ENCODE measurements at places on chromosomes 1 and 21. TPM values are rescaled to one million over a fixed set of nuclear protein-coding genes. Genes with fewer than 3 reads are reported as not detected.

The HCN3 gene
- total RNA-seq = 19.6 TPM

The PCSK9 gene
- 31.8 TPM for total RNA-seq

The TMPRSS2 gene
- total RNA-seq = 13.1 TPM

The TARS2 gene
- total RNA-seq = 42.2 TPM

DNA sequence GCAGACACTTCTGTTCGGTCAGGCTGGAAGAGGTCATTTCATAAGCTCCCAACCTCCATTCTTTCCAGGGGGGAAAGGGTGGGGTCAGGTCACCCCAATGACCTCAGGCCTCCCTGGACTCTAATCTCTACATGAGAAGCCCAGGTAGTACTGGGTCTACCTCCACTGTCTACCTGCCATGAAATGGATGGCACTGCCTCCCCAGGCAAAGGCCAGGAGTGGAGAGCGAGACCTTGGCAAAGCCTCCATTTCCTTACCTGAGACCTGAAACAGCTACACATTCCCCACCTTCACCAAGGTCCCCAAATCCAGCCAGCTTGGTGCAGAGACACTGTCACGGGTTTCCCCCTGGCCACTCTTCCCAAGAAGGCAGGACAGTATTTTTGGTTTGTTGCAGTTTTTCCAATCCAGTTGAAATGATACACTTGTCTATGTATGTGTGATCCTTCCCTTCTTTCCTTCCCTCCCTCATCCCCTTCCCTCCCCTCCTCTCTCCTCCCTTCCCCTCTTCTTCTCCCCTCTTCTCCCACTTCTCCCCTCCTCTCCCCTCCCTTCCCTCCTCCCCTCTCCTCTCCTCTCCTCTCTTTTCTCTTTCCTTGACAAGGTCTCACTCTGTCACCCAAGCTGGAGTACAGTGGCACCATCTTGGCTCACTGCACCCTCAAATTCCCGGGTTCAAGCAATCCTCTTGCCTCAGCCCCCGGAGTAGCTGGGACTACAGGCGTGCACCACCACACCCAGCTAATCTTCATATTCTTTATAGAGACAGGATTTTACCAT lies 16.1 kb downstream of the BTG2 start:
- no peaks in the 10 kb centered on the region for H3K36me3 ChIP-seq
- peaks cover 96% of the 10 kb centered on the region for H3K27me3 ChIP-seq
- no peak overlapping the region for H3K4me3 ChIP-seq
- no peak for DNase-seq
- peaks cover 11% of the 10 kb centered on the region for H3K4me1 ChIP-seq
- H3K27ac ChIP-seq = no peak overlapping the region

DNA sequence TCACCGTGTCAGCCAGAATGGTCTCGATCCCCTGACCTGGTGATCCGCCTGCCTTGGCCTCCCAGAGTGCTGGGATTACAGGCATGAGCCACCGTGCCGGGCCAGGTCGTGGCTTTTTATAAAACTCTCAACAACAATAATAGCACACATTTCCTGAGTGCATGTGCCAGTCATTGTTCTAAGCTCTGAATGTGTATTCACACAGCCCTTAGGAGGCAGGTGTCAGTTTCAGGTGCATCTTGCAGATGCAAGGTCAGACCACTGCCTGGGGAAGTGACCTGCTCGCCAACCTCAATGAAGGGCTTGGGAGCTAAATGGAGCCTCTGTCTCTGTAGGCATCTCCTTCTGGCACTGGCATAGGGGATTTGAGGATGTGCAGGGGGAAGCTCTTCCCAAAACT lies 1.6 kb upstream of the LEFTY2 start:
- peaks cover 33% of the 10 kb centered on the region for H3K27me3 ChIP-seq
- no peaks in the 10 kb centered on the region for H3K4me1 ChIP-seq
- no peak overlapping the region for H3K27ac ChIP-seq
- H3K4me3 ChIP-seq = no peak overlapping the region
- no peaks in the 10 kb centered on the region for H3K36me3 ChIP-seq
- no peak for DNase-seq

DNA sequence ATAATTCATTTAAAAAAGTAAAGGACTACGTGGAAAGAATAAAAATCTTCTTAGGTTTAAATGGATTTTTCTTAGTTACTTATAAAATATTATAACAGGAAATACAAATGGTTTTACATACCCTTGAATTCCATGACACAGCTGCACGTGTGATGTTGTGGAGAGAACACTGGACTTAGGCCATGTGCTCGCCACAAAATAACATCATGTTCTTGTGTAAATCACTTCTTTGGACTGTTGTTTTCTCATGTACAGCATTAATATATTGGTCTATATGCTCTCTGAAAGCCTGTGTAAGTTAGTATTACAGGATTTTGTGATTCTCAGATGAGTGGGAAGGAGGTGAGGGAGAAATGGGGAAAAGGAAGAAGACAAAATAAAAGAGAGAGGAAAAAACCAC lies 228.2 kb downstream of the DNM3 start:
- no peak overlapping the region for H3K4me3 ChIP-seq
- H3K27me3 ChIP-seq = no peaks in the 10 kb centered on the region

GRCh38 chr1:95122151-95122697 lies 5.1 kb downstream of the TLCD4 start:
- H3K4me1 ChIP-seq = peaks cover 40% of the 10 kb centered on the region
- DNase-seq = no peak
- H3K27ac ChIP-seq = no peak overlapping the region
- no peaks in the 10 kb centered on the region for H3K27me3 ChIP-seq
- H3K36me3 ChIP-seq = peaks cover 11% of the 10 kb centered on the region

- no peak overlapping the region for H3K27ac ChIP-seq
- H3K36me3 ChIP-seq = peaks cover 10% of the 10 kb centered on the region
- H3K4me3 ChIP-seq = no peak overlapping the region
Observed at GRCh38 chr1:46532095-46532494, 19.4 kb downstream of the KNCN start.

GRCh38 chr1:53512807-53513755 lies 53.9 kb downstream of the DMRTB1 start:
- H3K27me3 ChIP-seq = peaks cover 89% of the 10 kb centered on the region
- H3K4me3 ChIP-seq = no peak overlapping the region
- no peaks in the 10 kb centered on the region for H3K36me3 ChIP-seq
- DNase-seq = no peak
- no peaks in the 10 kb centered on the region for H3K4me1 ChIP-seq

Measured in Calu3 (cell line).